ENCODE measurements at places on chromosomes 2 and 18.

DNA sequence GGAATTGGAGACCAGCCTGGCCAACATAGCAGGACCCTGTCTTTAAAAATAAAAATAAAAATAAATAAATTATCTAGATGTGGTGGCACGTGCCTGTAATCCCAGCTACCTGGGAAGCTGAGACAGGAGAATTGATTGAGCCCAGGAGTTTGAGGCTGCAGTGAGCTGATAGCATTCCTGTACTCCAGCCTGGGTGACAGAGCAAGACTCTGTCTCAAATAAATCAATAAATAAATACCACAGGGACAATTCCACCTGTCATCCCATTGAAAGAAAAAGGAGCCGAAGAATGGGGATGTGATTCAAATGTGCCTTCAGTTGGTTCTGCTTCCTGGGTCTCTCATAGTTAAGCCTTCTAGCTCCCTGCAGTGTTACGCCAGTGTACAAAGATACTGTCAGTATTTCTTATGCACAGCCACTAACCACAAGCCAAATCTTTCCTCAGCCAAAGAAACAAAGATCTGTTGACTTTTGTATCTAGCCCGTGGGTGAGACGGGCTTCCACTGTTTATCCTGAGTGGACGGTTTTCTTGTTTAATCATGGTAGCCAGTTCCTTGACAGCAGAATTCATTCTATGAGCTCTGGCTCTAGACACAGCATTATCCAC lies 12.6 kb downstream of the LGALSL start:
- no peak for DNase-seq

DNA sequence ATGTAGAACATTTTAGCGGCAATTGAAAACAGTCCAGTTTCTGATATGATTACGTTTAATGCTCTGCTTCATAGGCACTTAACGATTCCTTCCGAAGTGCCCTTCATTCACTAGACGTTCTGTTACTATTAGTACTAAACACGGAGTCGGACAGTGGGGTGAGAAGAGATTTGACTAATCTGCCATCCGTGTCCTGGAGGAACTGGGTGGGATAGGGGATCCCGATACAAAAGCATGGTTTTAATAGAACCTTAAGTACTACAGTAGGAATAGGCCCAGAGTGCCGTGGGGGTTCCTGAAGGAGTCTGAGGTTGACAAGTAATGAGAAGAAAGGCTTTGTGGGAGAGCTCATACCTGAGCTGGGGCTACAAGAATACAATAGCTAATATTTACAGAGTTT lies 631 bp downstream of the MORN2 start:
- no peak for DNase-seq

- DNase-seq = no peak
These were observed 16.3 kb upstream of the WDR75 start for GRCh38 chr2:189424961-189425360.

GRCh38 chr2:85684380-85684779 lies 9.8 kb upstream of the GNLY start:
- no peak for DNase-seq

DNA sequence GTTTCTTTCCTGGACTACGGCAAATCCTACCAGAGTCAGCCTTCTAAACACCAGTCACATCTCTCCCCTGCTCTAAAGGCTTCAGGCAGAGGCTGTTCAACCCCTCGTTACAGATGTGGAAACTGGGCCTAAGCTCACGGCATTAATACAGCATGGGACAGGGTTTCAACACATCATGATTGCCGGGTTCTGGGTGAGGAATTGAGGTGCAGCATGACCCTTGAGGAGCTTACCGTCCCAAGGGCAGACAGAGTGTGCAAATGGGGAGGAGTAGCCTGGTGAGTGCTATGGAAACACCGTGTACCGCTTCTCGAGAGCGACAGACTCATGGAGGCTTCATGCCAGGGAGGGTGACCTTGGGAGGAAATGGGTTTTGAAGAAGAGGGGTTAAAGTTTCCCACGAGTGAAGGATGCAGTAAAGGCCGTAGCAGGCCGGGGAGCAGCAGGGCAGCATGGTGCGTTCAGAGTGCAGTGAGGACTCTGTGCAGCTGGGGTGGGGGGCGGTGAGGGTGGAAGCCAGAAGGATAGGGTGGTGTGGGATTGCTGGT lies 51.1 kb downstream of the TGOLN2 start:
- no peak for DNase-seq

DNA sequence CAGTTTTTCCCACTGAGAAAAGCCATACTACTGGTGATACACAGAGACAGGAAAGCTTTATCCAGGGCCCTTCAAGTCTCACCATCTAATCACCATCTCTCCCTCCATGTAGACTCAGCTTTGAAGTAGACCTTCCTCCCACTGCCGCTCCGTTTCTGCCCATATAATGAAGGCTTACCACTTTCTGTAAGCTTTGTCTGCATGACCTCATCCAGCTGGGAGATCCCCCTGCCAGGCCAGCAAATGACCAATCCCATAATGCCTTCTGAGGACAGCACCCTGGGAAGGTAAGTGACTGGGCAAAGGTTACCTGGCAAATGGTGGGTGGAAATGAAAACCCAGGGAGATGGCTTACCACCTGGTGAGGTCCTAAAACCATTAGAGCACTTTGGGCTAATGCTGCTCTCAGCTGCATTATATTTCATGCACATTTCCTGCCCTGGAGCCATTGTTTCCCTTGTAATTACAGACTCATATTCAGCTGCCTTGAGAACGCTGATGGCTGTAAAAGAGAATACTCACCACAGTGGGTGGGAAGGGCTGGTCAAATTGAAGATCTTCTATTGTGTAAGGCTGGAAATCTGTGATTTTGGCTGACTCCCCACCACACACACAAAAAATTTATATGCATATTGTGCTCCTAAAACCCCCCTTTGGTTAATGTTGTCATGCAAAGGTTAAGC lies 350.7 kb upstream of the SYT4 start:
- DNase-seq = no peak

DNA sequence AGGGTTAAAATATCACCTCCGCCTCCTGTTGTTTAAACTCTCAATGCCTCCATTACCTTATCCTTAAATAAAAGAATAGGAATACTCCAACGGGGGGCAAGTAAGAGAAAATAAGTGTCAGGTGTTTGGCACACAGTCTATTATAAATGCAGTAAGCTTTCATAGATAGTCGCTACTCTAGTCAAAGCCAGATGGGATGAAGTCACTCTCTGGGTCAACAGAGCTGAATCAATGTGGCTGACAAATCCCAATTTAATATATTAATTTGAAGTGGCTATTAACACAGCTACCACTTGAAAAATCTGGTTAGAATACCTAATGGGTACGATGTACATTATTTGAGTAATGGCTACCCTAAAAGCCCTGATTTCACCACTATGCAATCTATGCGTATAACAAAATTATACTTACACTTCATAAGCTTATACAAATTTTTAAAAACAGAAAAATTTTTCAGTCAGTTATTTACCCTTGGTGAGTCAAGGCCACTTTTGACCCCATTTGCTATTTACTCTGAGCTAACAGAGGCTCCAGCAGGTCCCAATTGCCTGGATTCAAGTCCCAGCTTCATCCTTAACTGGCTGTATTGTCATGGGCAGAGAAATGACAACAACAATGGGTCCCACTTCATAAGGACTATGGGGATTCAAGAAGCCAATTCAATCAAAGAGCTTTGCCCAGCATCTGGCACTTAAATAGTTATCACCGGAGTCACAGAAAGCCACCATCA lies 167.5 kb upstream of the PID1 start:
- no peak for DNase-seq

Data from brain pericyte (primary cell).